Effector CD8-positive, alpha-beta T cell (primary cell): ENCODE measurements at places on chromosomes 16 and 17.

- DNase-seq: no peak
Observed at GRCh38 chr16:57537581-57538234, 1.3 kb upstream of the CCDC102A start.

DNA sequence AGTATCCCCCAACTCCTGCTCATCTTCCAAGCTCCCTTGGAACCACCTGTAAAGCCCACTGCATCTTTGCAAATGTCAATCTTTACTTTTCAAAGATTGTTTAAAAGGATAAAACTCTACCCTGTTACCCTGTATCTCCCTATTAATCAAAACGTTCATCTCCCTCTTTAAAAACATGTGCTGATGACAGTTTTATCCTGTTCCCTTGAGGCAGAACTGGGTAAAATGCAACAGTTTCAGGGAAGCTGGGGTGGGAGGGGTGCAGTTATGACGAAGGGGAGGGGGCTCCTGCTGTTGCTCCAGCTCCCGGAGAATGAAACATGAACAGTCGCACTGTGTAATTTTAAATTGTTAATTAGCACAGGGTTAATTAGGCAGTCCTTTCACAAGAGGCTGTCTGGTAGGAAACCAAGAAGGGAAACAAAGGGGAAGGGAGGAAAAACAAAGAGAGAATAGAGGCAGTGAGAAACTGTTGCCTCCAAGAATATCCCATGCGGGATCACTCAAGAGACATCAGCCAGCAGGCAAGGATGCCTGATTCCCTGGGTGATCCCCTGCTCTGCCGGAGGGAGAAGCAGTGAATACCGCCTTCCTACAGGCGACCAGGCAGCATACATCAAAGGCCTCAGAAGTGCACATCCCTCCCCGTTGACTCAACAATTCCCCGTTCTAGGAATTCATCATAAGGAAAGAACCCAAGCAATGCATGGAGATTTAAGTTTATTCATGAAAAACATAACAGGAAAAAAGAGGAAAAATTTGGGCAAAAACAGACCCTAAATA lies 84.2 kb downstream of the ZFHX3 start:
- DNase-seq: no peak

GRCh38 chr17:550463-551180 lies 164.0 kb downstream of the VPS53 start:
- DNase-seq: no peak

DNA sequence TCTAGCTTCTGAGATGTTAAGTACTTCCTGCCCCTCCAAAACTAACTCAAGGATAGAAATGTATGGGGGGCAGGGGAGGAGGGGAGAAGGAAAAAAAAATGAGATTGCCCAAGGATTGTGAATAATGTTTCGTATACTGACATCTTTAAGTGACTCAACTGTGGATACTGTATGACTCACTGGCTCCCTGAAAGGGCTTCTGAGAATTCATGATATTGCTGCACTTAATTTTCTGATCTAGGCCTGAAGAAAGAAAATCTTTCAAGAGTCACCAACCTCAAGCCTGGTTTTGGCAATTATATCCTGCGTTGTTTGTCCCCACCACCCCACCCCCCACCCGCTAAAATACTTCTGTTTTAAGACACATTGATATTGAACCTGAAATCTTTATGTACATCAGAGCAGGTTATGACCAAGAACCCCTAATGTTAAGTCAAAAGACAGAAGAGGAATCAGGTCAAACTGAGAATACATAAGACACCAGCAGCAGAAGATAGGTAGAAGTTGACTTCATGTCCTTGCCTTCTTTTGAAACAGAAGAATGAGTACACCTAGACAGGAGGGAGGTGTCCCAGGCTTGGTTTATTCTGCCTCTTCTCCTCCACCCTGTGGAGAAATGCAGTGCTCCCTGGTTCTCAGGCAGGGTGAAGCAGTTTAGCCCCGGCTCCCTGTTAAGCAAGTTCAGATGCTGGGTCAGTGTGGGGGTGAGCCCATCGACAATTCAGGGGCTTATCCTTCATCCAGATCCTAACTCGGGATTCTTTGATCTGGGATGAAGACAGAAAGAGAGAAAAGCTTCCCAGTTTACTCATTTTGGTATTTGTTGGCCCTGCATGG lies 3.3 kb upstream of the FBXL20 start:
- no peak for DNase-seq

- DNase-seq: no peak
Observed at GRCh38 chr16:14514967-14515366, 115.1 kb downstream of the PARN start.

- DNase-seq: no peak
Observed at GRCh38 chr16:47787696-47788095, 326.6 kb downstream of the PHKB start.

GRCh38 chr17:10743316-10744009 lies 13.6 kb upstream of the TMEM220 start:
- no peak for DNase-seq

DNA sequence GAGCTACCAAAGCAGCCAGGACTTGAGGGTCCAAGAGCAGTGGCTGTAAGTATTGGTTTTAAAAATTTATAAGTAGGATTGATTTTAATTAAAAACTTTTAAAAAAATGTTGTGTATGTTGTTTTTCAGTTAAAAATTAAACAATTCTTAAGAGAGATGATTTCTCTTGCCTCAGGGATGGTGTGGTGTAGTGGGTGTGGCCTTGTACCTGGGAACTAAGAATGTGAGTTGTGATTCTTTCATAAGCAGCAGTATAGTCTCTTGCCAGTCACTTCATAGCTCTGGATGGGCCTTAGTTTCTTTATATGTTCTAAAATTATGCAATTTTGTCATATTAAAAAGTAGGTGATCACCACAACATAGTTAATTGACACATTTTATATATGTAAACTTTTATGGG lies 99.5 kb downstream of the FTO start:
- DNase-seq: no peak

DNA sequence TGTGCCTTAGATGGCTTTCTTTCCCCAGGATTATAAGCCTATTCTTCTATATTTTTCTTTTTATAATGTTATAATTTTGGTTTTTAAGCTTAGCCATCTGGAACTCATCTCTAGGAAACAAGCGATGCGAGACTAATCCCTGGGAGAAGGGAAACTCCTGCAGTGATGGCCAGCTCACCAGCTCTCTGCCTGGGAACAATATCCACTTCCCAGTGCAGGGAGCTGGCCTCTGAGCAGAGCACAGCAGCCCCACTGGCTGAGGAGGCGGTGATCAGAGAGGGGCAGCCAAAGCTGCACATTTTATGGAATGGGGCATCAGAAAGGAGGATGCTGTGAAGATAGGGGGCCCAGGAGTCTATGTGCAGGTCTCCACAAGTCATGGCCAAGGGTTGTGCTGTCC lies 183.3 kb downstream of the LGALS9B start:
- no peak for DNase-seq

GRCh38 chr16:11562411-11562810 lies 24.3 kb downstream of the LITAF start:
- DNase-seq: no peak

- DNase-seq: no peak
Observed at GRCh38 chr17:73506470-73507435, 137.5 kb downstream of the SDK2 start.

DNA sequence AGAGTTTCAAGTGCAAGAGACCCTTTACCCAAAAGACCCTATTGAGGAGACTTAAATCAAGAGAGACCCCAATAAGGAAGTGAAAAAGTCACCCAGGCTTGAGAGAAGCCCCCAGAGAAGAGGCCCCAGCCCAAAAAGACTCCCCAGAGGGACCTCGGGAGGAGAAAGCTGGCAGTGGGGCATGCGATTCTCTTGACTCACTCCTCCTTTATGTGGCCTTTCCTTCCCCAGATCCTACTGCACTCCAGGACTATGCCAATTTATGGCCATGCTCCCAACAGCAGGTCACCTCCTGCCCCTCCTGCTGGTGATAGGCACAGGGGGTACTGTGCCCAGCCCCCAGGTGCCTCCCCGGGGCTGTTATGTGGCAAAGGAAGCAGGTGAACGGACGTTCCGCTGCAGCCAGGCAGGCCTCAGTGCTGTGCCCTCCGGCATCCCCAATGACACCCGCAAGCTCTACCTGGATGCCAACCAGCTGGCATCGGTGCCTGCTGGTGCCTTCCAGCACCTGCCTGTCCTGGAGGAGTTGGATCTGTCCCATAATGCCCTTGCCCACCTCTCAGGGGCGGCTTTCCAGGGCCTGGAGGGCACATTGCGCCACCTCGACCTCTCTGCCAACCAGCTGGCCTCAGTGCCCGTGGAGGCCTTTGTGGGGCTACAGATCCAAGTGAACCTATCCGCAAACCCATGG lies 16.3 kb downstream of the LRRC3C start:
- DNase-seq: no peak

DNA sequence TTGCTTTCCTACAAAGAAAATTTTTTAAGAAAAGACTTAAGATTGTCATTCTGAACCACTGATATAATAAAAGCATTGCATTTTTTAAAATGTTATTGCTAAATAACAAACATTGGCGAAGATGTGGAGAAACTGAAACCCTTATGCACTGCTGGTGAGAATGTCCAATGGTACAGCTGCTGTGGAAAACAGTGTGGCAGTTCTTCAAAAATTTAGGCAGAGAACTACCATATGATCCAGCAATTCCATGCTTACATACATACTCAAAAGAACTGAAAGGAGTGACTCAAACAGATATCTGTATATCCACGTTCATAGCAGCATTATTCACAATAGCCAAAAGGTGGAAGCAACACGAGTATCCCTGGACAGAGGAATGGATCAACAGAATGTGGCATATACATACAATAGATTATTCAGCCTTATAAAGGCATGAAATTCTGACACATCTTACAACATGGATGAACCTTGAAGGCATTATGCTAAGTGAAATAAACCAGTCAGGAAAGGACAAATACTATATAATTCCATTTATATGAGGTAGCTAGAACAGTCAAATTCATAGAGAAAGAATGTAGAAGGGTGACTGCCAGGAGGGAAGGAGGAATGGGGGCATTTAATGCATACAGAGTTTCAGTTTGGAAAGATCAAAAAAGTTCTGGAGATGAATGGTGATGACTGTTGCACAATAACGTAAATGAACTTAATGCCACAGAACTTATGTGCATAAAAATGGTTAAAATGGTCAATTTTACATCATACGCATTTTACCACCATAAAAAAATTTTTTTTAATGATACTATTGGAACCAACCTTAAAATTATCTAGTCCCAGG lies 92.1 kb downstream of the CACNG1 start:
- no peak for DNase-seq

DNA sequence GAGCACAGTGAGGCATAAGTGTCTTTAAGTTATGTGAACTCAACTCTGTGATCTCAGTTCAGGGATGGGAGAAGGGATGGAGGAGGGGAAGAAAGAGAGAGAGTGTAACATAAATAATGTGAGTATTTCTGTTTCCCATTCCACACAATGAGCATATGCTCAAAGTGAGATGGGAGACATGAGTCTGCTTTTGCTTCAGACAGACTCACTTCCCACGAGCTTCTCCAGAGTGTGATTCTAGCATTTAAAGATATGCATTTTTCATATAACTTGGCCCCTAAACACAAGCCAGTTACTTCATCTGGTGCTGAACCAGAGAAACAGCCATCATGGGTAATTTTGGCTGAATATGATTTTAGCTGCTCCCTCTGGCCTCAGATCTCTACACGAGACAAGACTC lies 35.0 kb downstream of the SHISA9 start:
- DNase-seq: no peak
